ENCODE measurements at places on chromosomes 2 and 18.

DNA sequence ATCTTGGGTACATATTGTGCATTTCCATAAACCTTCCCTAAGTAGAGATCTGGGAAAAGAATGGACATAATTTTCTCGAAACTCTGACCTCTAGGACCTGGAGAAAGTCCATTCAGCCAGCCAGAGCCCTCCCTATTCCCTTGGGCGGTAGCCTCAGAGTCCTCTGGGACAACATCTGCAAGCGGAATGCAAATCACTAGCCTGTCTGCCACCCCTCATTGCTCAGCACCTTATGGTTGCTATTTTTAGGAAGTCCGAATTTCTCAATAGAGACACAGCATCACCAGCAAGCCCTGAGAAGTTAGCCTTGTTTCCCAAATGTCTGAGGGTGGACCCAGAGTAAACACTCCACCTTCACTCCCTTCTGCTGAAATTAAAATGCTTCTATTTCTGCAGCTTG is 17.6 kb upstream of the CD28 start:
- peak; percentile 54 for DNase-seq

GRCh38 chr2:236086971-236087465 is 81.2 kb downstream of the GBX2 start:
- DNase-seq: no peak

DNA sequence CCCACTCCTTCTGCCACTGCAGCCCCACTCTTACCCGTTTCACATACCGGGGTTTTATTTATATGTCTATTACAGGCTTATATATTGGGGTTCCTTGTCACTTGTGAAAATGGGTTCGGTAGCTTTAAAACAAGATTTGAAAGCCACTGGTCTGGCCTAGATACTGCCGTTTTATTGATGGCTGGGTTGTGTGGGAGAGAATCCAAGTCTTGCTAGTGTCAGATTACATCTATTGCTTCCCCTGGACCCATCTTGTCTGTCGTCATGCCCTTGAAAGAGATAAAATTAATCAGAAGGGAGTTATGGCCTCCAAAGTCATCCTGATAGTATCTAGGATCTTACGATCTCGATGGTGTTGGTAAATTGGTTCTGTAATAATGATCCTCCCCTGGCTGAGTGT is 79.4 kb downstream of the EIPR1 start:
- no peak for DNase-seq

GRCh38 chr2:237875256-237876060 is 16.0 kb downstream of the RAMP1 start:
- DNase-seq: no peak

GRCh38 chr2:194718881-194719280 is 938.1 kb upstream of the SLC39A10 start:
- no peak for DNase-seq

DNA sequence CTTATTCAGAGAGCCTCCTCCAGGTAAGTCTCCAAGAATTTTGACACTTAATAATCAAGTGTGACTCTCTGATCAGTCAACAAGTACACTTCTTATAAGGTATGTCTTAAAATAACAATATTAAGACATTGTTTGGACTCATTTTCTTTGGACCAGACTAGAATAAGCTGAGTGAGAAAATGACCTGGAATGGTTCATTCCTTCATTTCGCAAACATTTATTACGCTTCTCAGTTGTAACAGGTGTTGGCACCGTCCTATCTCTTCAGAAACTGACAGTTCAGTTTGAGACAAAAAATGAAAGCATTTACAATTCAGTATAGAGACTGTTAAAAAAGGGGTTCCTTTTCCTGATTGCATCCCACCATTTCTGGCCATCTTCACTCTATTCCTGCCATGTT is 46.6 kb downstream of the TSPYL6 start:
- DNase-seq: no peak

DNA sequence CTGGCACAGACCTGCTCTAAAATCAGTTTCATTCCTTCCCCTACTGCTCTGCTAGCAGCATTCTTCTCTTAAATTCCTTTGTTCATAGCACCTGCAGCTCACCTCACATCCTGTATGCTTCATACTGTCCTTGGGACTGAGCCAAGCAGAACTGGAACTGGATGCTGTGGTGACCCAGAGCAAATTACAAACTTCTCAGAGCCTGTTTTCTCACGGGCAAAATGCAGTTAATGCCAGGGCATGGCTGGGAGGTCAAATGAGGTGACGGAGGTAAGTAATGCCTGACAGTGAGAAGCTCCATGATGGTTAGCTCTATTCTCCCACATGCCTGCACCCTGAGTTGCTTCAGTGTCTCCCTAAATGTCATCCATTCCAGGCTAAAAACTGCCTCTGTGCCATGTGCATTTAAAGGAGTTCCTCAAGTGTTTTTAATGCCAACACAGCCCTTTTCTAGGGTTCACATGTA is 29.7 kb downstream of the C2orf42 start:
- DNase-seq: no peak

DNA sequence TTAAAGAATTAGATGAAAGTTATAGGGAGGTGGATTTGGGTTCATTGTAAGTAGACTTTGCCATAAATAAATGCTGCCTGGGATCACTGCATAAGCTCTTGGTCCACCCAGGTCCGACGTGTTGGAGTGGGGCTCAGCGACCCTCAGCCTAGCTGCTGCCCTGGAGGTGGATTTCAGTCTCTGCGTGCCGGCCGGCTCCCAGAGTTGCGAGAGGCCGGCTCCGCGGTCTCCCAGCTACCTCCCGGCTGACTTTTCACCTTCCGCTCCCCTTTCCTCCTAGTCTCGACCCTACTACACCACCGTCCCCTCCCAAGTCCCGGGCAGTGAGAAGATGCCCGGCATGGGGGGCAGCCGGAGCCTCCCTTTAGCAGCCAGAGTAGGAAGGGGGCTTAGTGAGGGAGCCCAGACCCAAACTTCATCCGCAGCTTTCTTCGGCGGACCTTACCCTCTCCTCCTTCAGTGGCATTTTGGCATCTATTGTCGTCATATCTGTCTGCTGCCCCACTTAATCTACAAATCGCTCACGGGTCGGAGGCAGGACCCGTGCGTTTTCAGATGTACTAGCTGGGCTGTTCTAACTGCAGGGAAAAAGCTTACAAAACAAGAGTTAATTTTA is 8.1 kb downstream of the EMX1 start:
- no peak for DNase-seq

DNA sequence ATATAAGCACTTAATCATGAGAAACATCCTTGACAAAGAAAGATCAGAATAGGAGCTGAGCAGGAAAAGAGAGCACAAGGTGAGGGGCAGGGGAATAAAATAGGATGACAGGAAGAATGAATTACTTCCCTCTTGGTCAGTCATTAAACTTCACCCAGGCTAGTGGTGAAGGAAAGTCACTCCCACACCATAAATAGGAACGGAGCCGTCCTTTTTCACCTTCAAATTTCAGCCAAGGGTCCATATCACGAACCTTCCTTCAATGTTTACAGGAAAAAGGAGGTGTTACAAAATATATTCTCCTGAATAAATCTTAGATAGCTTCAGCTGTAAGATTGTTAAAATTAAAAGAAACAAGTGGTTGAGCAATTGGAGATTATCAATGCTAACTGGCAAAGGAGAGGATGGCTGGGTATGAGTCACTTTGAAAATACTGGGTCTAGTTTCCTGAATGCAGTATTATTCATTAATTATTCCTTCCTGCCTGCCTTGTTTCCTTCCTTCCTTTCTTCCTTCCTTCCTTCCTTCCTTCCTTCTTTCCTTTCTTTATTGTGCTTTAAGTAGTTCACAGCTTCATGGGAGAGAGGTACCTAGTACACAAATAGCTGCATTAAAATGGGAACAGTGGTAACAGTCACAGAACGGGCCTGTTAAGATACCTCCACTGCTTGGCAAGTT is 292.3 kb upstream of the ID2 start:
- DNase-seq: peak; percentile 43

DNA sequence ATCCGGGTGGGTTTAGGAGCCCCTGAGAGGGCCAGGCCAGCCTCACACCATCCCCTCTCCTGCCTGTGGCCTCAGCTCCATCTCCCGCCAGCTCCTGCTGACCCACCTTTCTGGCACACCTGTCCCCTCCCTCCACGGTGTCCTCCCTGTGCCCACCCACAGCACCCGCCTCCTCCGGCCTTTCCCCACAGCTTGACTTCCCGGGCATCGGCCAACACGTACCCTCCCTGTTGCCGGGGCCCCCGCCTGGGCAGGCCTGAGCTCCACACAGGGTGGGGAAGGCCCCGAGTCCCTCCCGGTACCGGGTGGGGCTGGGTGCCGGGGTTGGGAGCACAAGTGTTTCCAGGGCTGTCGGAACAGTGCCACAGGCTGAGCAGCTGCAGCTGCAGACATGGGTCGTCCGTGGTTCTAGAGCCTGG is 6.5 kb downstream of the GPC1 start:
- DNase-seq: no peak

DNA sequence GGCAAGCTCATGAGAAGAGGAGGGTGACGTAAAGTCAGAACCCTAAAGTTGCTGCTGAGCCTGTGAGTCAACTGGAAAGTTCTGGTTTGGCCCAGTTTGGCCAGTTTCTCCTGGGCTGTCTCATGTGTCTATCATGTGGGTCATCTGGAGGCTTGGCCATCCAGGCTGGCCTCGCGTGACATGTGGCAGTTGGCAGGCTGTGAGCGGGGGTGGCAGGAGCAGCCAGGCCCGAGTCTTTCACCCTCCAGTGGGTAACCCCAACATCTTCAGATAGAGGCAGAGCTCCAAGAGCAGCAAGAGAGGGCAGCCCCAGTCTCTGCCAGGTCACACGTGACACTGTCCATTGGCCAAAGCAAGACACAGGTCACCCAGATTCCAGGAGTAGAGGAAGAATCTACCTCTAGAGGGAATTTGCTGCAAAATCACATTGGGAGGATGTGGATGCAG is 51.5 kb downstream of the FHOD3 start:
- DNase-seq: no peak

DNA sequence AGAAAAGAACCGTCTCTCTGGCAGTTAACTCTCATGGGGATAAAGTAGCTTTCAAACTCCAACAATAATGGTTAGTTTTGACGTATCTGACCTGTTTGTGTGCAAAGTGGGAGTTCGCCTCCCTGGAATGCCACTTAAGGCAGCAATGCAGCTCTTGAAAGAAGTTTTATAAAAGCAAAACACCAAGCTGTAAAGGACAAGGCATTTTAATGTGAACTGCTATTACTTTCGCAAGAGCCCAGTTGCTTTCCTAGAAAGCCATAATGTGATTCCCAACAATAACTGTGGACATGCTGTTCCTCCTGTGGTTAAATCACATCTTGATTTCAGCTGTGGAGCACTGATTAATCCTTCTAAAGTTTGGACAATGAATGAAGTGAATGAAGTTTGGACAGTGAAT is 303.7 kb downstream of the PTPRM start:
- DNase-seq: no peak

DNA sequence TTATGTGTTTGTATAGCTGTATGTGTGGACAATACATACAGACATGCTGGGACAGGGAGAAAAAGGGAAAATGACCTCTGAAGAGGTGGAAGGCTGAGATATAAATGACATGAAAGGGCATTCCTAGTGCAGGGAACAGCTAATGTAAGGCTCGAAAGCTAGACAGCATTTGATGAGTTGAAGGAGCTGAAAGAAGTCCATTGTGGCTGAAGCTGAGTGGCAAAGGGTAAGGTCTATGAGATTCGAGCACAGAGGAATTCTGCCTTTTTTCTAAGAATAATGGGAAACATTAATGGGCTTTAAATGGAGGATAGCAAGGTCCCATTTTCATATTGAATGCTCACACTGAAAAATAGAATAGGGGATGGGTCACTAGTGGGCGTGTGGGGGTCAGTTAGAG is 23.6 kb downstream of the ADD2 start:
- DNase-seq: no peak

DNA sequence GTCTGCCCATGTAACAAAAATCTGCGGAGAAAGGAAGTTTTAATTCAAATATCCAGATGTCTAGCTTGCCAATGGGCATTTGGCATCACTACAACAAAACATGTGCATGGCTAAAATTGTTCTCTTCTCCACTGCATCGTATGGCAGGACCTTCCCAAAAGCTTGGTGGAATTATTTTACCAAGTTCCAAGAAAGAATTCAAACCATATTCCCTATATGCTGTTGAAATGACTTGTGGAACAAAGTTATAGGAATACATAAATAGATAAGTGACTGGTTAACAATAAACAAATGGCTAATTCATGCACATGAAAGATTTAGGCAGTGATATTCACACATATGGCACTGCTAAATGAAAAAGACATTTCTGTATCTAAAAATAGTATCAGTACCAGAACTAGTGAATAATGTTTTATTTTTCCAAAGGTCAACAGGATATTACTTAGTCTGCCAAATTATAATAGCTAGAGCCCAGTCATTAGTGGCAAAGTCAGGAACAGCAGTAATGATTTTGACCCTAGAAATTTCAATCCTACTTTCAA is 425.4 kb upstream of the VRK2 start:
- DNase-seq: no peak

DNA sequence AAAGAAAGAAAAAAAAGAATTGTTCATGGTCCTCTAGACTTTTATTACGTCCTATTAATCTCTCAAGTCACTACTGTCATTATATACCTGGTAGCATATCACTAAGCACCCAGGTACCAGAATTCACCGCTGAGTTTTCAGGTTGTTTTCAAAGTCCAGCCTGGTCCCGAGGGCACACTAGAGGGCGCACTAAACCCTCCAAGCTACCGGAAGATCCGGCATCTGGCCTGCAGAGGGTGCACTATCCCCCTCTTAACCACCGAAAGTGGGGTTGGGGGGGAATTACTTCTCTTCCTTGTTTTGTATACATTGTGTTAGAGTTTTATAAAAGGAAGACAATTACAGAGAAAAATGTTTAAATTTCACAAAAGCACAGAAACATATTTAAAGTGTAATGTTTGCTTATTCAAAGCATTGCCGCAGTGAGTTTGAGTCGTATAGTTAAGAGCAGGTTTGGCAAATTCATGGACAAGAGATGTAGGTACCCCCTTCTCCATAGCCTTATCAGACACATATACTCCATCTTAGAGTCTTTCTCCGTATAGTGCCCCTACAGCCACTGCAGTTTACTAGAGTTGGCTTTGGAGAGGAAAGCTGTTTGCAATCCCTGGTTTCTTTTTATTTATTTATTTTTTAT is 19.2 kb downstream of the MOGAT1 start:
- DNase-seq: peak; percentile 74

GRCh38 chr18:48159816-48160215 is 229.4 kb upstream of the SMAD2 start:
- DNase-seq: no peak

GRCh38 chr2:159984034-159984433 is 78.4 kb downstream of the PLA2R1 start:
- no peak for DNase-seq

DNA sequence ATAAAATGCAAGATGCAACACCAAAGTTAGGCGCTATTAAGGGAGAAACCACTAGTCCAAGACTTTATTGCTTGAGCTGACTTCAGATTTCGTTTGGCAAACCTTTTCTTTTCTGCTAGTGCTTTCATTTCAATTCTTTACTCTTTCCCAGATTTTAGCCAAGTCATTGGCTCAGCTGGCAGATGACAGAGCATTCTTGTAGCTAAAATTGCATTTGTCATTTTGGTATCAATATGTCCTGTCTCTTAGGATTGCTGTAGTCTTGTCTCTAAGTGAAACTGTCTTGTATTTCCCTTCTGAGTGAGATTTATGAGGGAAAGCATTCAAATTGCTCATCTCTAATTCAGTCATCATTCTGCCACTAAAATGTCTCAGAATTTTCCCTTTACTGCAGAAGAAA is 335.1 kb downstream of the METTL4 start:
- no peak for DNase-seq

GRCh38 chr2:176854878-176855277 is 357.7 kb upstream of the HNRNPA3 start:
- DNase-seq: no peak

Data from fibroblast of skin of right biceps (primary cell).